CMK (cell line): ENCODE measurements at places on chromosomes 2 and 18.

DNA sequence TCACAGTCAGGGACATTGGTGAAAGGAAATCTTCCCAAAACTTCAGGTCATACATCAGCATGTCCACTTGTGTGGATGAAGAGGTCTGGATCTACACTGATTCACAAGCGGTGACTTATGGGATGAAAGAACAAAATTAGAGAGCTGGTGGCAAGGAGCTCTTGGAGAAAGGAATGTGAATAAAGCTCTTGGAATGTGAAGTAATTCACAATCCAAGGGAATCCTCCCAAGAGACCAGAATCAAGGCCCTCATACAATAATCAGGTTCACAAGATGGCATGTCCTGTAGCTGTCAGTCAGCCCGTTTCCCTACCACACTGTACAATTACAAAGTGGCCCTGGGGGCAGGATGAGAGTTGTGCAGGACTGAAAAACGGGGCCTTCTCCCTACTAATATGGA is 96.2 kb downstream of the MRPS9 start:
- DNase-seq: no peak

GRCh38 chr2:114022360-114023085 is 132.6 kb downstream of the ACTR3 start:
- no peak for DNase-seq

DNA sequence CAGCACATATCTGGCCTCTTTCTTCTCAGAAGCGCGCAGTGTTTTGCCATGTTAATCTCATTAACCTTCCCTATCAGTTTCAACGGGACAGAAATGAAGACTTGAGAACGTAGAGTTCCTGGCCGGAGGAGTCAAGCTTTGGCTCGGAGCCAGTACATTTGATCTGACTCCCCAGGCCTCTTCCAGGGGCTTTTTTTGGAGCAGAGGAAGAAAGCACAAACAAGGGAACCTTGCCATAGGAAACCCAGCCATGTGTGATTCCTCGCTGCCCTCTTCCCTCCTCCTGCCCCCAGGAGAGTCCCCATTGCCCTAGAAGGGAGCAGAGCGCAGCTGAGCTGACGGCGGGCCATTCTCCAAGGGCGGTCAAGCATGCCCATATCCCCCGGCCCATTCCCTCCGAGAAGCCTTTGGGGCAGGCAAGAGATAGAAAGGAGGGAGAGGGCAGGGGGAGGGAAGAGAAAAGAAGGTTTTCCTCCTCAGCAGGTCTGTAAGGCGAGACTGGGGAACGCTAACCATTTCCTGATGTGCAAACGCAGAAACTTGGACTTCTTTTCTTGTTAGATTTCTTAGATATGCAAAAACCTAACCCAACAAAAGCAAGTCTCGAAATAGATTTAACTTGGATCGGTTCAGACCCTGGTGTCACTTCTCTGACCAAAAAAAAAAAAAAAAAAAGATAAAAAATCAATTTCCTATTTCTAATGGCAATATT is 63.7 kb upstream of the POU3F3 start:
- no peak for DNase-seq

DNA sequence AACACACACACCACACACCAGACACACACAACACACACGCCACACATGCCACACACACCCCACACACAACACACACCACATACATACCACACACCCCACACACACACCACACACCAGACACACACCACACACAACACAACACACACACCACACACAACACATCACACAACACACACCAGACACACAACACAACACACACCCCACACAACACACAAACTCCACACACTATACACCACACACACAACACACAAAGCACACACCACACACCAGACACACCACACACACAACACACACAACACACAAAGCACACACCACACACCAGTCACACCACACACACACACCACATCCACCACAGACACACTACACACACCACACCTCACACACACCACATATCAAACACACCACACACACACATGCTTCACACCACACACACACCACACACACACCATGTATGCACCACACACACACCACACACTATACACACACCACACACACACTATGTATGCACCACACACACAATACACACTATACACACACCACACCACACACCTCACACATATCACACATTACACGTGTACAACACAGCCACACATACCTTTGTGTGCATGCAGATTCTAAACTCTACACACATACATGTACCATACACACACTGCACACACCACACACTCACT is 72.2 kb downstream of the TMEM18 start:
- no peak for DNase-seq
